Testis (tissue), 5 donors: ENCODE measurements at places on chromosomes 6 and 20. TPM values are rescaled to one million over a fixed set of nuclear protein-coding genes. Genes with fewer than 3 reads are reported as not detected.

GRCh38 chr20:18164356-18164755 lies 26.7 kb downstream of the KAT14 start:
- no peak overlapping the region for H3K27ac ChIP-seq
- no peak overlapping the region for H3K4me3 ChIP-seq
- no peak for DNase-seq

GRCh38 chr6:139386404-139386803 lies 12.0 kb upstream of the CITED2 start:
- H3K4me1 ChIP-seq, result no peaks in the 10 kb centered on the region
- H3K27ac ChIP-seq, result no peak overlapping the region
- DNase-seq, result no peak
- H3K36me3 ChIP-seq, result no peaks in the 10 kb centered on the region

GRCh38 chr6:163974322-163974721 lies 559.8 kb downstream of the QKI start:
- no peaks in the 10 kb centered on the region for H3K4me1 ChIP-seq
- no peak for DNase-seq
- H3K36me3 ChIP-seq, result no peaks in the 10 kb centered on the region
- H3K4me3 ChIP-seq, result no peak overlapping the region
- H3K27ac ChIP-seq, result no peak overlapping the region

DNA sequence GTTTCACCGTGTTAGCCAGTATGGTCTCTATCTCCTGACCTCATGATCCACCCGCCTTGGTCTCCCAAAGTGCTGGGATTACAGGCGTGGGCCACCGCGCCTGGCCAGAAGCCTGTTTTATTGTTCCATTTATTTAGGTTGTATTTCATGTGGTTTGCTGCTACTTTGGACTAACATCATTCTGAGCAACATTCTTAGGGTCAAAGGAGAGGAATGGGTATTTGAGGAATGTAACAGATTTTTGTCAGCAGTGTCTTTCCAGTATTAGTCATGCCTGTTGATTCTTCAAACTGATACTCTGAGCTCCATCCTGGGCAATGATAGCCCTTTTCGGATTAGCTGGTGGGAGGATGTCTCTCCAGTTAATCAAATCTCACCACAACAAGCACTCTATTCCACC lies 213.0 kb upstream of the CITED2 start:
- H3K27me3 ChIP-seq, result no peaks in the 10 kb centered on the region
- peak overlapping the region; percentile 53 for H3K27ac ChIP-seq
- no peak overlapping the region for H3K4me3 ChIP-seq

DNA sequence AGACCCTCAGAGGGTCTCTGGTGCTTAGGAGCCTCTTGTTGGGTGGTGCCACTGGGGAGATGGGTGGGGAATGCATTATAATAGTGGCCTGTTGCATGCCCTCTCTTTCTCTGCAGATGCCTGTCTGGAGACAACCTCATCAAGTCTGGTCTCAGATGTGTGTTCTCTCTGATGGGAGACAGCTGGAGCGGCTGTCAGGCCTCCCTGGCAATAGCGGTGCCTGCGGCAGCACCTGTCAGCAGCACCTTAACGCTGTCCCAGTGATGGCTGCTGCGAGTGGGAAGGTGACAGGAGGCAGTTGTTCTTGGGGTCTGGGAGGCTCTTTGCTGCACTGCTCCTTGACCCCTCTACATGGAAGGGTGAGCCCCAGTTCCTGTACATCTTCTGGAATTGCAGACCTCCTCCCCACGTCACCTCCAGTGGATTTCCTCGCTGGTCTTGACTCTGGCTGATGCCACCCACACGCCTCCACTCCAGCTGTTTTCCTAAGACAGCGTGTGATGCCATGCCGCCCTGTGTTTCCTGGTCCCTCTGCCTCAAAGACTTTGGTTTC lies 63.3 kb upstream of the BLCAP start:
- no peak overlapping the region for H3K27ac ChIP-seq
- H3K36me3 ChIP-seq, result no peaks in the 10 kb centered on the region
- no peaks in the 10 kb centered on the region for H3K4me1 ChIP-seq
- DNase-seq, result no peak
- no peaks in the 10 kb centered on the region for H3K27me3 ChIP-seq

SMPDL3A gene
- 3.9 TPM for total RNA-seq

CLPSL2 gene
- total RNA-seq, result not detected
